ENCODE measurements at places on chromosomes 11 and 22.

- DNase-seq = no peak
These were observed 26.4 kb upstream of the MYOD1 start for GRCh38 chr11:17692931-17693330.

DNA sequence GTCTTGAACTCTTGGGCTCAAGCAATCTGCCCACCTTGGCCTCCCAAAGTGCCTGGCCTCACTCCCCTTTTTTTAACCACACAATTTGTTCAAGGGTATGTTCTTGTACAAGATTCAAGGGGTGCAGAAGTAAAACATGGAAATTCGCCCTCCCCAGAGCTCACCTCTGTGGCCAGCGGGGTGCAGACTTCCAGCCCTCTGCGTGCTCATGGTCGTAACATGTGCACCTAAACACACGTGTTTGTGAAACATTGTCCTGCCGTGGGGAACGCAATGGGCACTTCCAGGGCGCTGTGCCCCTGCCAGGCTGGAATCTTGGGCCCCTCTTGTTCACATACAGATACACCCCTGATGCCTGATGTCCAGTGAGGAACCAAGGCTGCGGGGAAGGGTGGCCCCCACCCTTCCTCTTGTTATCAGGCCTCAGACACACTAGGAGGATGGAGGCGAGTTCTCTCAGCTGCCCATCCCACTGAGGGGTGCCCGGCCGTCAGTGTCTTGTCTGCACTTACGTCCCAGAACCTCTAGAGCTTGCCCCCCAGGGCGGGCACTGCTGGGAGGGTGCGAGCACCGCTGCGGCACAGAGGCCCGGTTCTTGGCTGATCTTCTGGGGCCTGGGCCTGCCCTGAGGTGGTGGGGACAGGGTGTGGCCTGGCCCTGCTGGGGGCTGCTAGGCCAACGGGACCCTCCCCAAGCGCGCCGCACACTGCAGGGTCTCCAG, 4.1 kb upstream of the EPS8L2 start:
- DNase-seq = no peak

DNA sequence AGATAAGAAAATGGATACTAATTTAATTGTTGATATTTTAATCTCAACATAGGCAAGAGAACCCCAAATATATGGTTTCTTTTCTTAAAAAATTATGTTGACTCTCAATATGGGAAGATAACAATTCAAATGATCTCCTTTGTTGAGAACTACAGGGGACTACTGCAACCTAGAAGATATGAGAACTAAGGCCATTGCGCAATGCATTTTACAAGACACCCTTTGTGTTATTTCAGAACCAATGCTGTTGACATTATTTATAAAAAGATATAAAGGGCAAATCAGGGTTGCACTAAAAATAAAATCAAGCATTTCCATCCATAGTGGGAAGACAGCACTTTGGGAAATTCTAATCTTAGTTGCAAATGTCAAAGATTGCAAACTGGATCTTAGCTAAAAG, 322.3 kb downstream of the SOX6 start:
- no peak for DNase-seq

GRCh38 chr11:124900464-124900863, 2.8 kb upstream of the ROBO4 start:
- peak; percentile 94 for DNase-seq

GRCh38 chr11:64027651-64028397, 7.9 kb upstream of the FLRT1 start:
- DNase-seq = no peak

DNA sequence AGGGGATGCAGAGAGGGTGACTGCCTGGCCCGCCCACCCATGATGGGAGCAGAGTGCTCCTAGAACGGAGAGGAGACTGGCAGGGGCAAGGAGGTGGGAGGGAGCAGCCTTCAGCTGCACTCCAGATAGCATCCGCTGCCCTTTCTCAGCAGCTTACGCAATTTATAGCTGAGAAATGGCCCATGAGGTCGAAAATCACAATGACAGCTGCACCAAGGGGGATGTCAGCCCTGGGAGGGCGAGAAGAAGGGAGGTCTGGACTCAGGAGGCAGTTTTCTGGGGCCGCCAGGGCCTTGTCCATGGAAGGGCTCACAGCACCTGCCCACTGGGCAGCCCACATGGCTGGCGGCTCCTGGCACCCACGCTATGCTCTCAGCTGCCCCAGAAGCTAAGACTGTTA, 17.6 kb upstream of the MOB2 start:
- DNase-seq = no peak

- no peak for DNase-seq
These were observed 2.5 kb downstream of the PNPLA5 start for GRCh38 chr22:43889201-43889859.

GRCh38 chr11:66861038-66861773, 4.3 kb downstream of the LRFN4 start:
- no peak for DNase-seq

DNA sequence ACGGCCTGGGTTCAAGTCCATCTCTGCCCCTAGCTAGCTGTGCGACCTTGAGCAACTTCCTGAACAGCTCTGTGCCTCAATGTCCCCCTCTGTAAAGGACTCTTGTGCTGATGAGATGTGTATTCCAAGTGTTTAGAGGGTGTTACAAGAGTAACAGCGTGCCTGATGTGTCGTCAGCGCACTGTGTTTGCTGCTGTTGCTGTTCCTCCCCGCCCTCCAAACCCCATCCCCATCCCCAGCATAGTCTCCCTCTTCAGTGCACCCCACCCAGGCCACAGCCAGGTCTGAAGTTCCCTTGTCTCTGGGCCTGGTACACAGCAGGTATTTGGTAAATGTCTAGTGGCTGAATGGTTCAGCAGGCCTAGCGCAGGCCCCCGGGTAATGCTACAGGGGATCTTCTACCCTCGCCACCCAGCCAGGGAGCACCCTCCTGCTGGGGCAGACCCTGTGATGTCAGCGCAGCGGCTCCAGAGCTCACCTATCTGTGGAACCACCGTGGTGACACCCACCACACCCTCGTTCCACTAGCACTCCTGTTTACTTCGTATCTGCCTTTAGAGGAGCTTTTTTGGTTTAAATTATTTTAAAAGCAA, 10.3 kb downstream of the CBX7 start:
- DNase-seq = no peak

DNA sequence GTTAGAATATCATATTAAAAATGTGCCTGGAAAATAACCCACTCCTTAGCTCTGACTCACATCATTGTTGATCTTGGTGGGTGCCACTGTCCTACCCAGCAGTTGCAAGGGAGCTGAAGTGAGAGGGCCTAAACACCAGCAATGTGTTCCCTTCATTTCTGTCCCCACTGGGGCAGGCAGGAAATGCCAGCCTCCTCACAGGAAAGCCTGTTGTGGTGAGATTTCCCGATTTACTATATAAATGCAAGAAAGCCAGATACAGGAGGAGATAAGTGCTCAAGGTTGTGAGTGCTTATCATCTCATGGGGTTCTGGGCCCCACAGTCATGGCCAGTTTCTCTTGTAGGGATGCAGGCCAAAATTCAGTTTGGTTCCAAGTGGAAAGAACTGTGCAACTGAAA, 15.8 kb upstream of the FLI1 start:
- no peak for DNase-seq

- DNase-seq = no peak
These were observed 52.5 kb downstream of the BTG4 start for GRCh38 chr11:111459506-111460270.

- DNase-seq = no peak
These were observed 13.5 kb upstream of the EHD1 start for GRCh38 chr11:64891880-64892279.

DNA sequence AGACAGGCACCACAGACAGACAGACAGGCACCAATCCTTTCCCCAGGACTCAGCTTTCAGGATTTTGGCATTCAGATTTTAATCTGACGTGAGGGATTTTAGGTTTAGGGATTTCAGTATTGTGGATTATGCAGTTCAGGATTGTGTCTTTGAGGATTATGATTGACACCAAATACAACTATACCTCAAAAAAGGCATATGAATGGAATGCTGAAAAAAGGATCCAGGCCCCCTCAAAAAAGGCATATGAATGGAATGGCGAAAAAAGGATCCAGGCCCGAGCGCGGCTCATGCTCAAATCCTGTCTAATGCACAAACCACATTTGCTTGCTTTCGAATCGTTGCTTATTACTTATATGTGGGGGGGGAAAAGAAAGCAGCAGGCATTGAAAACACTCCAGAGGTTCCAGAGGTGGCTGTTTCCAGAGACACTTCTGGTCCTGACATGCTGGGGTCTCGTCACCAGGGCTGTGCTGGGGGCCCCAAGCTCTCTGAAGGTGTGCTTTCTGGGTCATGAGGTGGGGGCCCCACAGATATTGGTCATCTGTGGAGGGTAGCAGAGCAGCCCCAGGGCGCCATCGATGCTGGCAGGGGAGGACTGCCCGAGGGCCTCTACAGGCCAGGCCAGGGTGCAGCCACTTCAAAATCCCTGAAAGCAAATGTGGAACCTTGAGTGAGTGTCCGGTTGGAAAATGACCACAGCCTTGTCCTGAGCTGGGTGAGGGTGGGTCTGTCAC, 16.8 kb upstream of the OSBPL5 start:
- no peak for DNase-seq

DNA sequence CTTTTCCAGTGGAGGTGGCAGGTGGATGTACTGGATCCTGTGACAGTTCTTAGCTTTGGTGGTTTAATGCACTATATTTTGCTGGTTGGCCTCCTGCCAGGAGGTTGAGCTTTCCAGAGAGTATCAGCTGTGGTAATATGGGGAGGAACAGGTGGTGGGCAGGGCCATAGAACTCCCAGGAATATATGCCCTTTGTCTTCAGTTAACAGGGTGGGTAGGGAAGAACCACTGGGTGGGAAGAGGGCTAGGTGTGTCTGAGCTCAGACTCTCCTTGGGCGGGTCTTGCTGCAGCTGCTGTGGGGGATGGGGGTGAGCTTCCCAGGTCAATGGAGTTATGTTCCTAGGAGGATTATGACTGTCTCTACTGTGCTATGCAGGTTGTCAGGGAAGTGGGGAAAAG, 203.8 kb downstream of the DLG2 start:
- DNase-seq = no peak

GRCh38 chr11:61781585-61781984, 10.8 kb downstream of the TMEM258 start:
- no peak for DNase-seq

- DNase-seq = no peak
These were observed 22.5 kb downstream of the TRAF6 start for GRCh38 chr11:36487619-36488018.
